ENCODE measurements at places on chromosomes 11 and 22. TPM values are rescaled to one million over a fixed set of nuclear protein-coding genes. Genes with fewer than 3 reads are reported as not detected.
A peak's percentile ranks its signal among the peaks of the same experiment; 100 is the strongest.

Gene OR10A2
- not detected for total RNA-seq

DNA sequence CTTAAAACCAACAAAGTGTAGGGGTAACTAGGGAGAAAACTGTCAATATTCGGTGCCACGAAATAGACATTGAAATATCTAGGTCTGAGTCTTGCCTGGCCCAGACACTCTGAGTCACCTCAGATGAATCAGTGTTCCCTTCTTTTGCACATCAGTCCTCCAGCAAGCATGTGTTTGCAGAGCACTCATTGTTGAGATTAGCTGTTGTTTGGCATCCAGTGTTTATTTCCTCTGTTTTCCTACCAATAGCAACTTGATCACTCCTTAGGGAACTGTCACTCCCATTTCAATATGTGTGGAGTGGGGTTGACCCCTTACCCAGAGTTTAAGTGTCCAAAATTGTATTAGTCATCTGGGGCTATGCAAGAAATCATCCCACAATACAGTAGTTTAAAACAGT, 4.7 kb upstream of the ASCC2 start:
- peak; percentile 28 for DNase-seq

DNA sequence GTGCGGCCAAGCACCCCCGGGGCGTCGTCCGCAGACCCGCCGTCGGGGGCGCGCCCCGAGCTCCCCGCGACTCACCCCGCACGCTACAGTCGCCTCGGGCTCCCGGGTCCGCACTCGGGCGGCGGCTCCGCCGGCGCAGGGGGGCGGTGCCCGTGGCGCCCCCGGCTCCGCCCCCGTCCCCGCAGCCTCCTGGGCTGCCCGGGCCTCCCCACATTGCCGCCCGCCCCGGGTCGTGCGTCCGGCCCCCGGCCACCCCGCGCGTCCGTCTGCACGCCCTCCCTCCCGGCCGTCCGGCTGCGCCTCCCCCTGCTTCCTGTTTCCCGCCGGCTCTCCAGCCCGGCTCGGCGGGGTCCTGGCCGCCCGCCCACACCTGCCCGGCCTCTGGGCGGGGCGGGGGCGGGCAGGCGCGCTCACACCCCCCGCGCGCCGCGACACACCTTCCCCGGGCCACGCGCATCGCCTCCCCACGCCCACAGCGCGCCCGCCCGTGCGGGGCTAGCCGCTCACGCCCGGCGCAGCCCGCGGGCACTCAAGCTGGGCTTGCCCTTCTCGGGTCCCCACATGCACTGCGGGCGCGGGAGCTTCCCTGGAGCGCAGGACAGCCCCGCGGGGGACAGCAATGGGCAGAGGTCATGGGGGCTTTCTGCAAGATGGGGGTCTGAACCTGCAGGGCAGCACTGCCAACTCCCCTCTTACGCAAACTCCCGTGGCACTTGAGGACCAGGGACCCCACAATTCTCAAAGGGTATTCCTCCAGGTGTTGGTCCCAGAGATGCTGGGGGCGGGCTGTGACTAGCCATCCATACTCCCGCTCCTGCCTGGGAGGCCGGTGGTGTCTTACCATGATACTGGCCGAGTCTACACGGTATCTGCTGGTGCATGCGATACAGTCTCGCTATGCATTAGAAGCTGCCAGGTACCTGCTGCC, at the start of gene CARD10:
CARD10 (minus strand) TSS at position 148 of the 928 bp plus-strand sequence. CDS start 215 bp downstream, outside the sequence.
- DNase-seq, result peak; percentile 74

DNA sequence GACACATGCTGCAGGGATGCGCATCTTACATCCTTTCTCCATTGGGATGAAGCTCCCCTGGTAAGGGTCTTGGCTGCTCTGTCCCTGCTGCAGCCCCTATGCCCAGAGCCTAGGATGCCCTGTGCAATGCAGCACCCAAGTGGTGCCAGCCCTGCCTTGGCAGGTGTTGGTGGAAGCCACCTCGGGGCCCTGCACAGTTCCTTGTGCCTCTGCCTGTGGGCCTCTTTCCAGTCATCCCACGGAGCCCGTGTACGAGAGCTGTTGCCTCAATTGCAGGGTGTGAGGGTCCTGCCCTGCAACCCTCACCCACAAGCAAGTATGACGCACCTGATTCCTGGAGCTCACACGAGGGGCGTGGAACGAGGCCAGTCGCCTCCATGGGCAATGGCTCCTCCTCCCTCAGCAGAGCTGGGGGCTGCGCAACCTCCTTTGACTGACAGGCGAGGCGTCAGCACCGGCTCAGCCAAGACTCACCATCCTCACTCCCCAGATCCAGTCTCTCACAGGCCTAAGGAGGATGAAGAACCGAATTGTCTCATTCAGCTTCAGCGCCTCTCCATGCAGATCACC, 719.6 kb downstream of the BRD1 start:
- DNase-seq, result no peak

All from hepatocyte (in vitro differentiated cells).